ENCODE measurements at places on chromosomes 7 and 10.

DNA sequence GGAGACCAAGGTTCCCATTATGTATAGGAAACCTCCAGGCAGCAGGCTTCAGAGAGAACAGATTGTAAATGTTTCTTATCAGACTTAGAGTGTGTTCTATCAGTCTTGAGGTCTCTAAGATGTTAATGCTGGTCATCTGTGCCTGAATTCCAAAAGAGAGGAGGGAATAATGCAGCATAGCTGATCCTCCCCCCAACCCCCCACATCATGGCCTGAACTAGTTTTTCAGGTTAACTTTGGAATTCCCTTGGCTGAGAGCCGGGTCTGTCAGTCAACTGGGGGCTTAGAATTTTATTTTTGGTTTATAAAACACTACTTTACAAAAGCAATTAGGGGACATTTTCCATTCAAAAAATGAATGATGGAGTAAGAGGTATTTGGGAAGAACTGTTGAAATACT lies 184.3 kb downstream of the NEBL start:
- peak; percentile 74 for DNase-seq

DNA sequence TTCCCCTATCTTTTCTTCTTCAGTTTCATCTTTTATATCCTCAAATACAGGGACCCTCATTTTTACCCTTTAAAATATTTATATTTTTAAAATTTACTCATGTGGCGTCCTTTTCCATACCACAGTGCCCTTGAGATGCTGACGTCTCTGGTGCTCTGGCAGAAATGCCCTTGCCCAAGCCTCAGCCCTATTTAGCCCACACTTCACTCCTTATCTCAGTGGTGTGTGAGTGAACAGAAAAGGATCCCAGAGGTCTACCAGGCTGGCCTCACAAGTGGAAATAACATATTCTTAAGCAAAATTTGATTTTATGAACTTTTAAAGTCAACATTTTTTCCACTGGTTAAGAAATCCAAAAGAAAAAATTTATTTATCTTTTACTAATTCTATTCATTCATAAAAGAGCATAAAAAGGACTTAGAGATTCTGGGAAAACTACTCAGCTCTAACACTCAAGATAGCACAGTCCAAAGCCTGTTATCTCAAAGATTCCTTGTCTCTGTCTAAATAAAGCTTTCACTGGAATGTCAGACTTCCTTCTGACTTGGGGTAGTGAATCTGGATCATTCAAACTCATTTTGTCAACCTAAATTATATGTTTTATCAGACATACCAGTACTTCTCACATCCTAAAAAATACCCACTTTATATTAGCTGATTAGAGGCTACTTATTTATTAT lies at the start of gene NEBL:
NEBL (minus strand) TSS at position 166 of the 680 bp plus-strand sequence; CDS start at position 60, 106 bp downstream.
- no peak for DNase-seq

DNA sequence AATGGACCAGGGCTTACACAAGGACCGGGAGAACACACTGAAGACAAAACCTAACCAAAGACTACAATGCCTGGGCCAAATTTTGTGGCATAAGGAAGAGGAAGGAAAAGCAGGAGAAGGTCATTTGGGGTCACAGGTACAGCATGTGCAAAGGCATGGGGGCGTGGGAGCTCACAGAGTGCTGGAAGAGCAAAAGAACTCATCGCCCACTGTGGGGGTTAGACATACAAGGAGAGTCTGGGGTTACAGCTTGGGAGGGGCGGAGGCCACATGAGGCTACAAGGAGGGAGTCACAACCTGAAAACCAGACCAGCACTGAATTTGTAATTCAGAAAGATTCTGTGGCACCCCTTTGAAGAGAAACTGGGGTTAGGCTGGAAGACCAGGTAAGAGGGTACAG lies 9.7 kb downstream of the PUS7 start:
- DNase-seq: no peak

DNA sequence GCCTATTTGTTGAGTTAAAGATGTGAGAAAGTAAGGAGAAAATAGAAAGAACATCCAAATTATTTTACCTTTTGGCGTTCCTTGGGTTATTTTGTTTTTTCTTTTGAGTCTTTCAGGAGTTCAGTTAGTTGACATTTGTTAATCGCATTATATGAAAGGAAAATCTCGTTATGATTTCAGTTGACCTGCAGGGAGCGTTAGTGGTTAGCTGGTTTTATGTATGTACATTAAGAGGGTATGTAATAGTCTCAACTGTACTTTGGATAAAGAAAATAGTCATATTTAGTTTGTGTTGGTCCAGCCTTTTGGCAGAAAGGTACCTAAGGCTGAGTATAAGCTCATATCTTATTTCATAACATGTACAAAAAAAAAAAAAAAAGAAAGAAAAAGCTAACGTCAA lies 4.0 kb downstream of the BMPER start:
- no peak for DNase-seq

DNA sequence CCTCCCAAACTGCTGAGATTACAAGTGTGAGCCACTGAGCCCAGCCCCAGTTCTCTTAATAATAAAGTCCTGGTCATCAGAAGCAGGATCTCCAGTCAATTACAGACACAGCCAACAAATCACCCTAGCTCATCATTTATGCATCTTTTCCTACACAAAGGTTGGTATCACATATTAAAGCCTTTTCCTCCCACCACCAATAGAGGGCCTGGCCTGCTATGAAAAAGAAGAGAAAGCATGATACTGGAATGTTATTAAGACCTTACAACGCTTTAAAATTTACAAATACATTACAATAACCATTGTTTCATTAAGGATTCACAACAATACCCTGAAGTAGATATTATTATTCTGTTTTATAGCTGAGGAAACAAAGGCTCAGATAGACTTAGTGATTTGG lies 25.9 kb downstream of the VAX1 start:
- DNase-seq: no peak

- DNase-seq: no peak
Measured at GRCh38 chr10:70575874-70576802, 26.4 kb downstream of the PRF1 start.

GRCh38 chr10:31949266-31949665 lies 20.6 kb upstream of the ARHGAP12 start:
- DNase-seq: no peak

- no peak for DNase-seq
Measured at GRCh38 chr7:96479015-96479645, 157.2 kb upstream of the SLC25A13 start.

GRCh38 chr10:1564791-1565190 lies 172.5 kb downstream of the ADARB2 start:
- no peak for DNase-seq

DNA sequence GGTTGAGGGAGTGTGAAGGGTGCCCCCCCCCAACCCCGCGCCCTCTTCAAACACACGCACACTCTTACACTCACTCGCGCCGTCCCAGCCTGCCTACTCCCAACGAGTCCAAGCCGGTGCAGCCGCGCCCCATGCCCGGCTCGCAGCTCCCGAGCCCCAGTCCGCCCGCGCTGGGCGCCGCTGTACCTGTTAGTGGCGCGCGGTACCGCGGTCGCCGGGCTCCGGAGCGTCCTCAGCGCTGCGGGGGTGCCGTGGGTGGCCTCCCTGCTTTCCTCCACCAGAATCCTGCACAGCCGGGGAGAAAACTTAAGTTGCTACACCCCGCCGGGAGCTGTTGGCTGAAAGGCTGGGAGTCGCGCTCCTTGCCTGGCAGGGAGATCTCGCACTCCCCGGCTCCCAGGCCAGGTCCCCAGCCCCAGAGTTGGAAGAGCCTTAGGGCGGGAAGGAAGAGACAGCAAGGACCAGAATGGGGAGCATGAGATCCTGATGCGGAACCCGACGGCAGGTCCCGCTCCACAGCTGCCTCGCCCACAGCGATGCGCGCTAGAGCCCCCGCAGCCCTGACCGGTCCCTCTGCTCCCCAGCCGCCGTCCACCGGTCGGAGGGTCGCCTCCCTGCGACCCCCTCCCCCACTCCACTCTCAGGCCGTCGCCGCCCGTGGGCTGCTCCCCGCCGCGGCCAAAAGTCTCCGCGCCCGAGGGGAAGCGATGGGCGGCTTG lies 863 bp downstream of the ST8SIA6 start:
- DNase-seq: peak; percentile 76

GRCh38 chr10:30018496-30018895 lies 40.9 kb downstream of the JCAD start:
- no peak for DNase-seq

GRCh38 chr10:26172131-26172530 lies 44.4 kb upstream of the GAD2 start:
- peak; percentile 59 for DNase-seq

DNA sequence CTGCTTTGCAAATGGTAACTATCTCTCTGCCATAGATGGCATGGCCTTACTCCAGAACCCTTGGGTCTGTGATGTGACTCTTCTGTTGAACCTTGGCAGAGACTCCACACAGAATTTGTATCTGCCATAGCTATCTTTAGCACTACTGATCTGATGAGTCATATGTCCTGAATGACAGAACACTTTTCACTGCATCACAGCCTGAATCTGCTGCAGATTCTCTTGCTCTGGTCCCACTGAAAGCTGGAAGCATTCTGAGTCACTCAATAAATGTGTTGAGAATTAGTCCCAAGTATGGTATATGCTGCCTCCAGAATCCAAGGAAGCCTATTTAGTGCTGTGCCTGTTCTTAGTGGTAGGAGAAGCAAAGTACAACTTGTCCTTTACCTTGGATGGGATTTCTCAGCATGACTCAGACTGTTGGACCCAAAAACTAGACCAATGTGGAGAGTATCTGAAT lies 39.5 kb upstream of the ANKRD1 start:
- DNase-seq: no peak

All from ELF-1 (cell line).